ENCODE measurements at places on chromosomes 3 and 15.

DNA sequence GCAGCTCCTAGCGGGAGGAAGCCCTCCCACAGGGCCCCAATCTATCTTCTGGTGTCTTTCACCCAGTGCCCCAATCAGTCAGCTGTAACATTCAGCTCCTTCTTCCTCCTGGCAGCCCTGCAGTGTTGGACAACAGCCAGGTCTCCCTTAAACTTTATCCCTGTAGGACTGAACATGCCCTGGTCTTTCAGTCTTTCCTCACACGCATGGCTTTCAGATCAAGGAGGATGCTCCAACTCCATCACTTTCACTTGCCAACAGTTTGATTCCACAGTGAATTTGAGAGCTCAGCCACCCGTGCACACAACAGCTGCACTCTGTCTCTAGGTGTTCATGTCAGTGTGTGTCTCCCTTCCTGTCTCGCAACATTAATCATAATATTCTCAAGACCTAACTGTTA is 28.5 kb upstream of the LRRC34 start:
- DNase-seq: no peak

DNA sequence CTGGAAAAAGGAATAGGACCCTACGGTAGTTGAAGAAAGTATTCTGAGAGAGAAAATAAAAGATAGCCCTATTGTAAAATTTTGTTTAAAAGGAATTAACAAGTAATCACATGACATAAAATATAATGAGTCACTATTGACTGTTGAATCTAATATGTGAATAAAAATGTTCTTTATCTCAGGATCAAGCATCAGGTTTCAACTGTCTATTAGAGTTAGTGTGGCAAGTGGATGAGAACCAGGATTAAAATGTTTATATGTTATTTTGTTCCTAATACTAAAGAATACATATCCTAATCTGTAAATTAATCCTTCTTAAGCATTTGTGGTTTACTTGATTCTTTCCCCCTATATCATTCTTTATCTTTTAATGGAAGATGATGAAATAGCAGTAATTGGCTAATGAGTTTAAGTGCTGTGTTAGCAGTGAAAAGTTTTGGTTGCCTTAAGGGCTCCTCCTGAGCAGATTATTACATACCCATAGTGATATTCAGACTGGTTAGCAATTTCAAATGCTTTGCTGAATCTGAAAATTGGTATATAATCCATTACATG is 101.8 kb upstream of the BCHE start:
- no peak for DNase-seq

- DNase-seq: no peak
Measured at GRCh38 chr3:152185891-152186630, 82.7 kb upstream of the MBNL1 start.

GRCh38 chr3:32411442-32411841 is 19.8 kb downstream of the CMTM7 start:
- no peak for DNase-seq

DNA sequence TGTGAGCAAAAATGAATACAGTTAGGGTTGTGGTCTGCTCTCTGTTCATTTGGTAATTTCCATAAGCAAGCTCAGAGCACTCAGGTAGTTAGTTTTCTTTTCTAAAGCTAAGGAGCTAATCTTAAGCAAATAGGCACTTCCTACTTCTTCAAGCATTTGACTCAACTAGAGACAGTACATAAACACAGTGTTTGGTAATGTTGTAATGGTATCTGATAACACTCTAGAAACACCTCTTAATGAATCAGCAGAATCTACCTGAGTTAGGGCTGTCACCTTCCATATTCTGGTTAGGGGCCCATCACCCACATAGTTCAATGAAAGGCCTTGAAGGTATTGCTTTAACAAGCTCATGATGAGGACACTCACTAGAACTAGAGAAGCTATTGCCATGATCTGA is 83.1 kb downstream of the PLCH1 start:
- DNase-seq: no peak

GRCh38 chr3:184559336-184559735 is 2.2 kb upstream of the EPHB3 start:
- DNase-seq: peak; percentile 83

GRCh38 chr3:2603692-2604289 is 505.1 kb downstream of the CNTN4 start:
- no peak for DNase-seq

DNA sequence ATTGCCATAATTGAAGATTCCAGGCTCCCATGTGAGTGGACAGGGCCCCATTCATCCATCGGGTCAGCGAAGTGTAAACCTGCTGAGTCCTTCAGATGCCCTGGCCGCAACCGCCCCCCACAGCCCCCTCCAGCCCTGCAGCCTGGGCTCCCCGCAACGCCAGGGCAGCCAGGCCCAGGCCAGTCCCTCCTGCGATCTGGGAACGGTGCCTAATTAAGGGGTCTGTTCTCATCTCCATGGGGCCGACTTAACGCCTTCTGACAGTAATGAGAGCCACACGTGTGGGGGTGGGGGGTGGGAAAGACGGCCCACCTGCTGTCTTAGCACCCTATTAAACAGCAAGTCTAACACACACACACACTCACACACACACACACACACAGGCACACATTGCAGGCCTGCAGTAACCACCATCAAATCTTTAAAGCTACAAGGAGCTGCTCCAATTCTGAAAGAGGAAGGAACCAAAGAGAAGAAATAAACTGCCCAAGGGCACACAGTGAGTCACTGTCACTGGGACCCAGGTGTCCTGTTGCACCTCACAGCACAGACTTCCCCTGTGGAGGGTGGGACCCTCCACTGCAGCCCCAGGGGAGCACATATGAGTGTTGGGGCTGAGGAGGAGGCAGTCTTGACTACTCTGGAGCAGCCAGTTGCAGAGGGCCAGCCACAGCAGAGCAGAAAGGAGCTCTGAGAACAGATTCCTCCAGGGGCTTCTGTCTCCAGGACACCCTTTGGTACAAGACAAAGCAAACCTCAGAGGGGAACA is 31.8 kb upstream of the HES1 start:
- DNase-seq: no peak

- DNase-seq: no peak
Measured at GRCh38 chr3:144308396-144308795, 336.8 kb downstream of the DIPK2A start.

GRCh38 chr3:127755305-127755681 is 67.0 kb downstream of the MGLL start:
- no peak for DNase-seq

- DNase-seq: no peak
Measured at GRCh38 chr15:59516655-59517461, 78.9 kb downstream of the FAM81A start.

GRCh38 chr3:27310688-27311087 is 58.5 kb downstream of the NEK10 start:
- DNase-seq: no peak

Measured in upper lobe of right lung (tissue), 1 donor.